ENCODE measurements at places on chromosomes 4 and X.

DNA sequence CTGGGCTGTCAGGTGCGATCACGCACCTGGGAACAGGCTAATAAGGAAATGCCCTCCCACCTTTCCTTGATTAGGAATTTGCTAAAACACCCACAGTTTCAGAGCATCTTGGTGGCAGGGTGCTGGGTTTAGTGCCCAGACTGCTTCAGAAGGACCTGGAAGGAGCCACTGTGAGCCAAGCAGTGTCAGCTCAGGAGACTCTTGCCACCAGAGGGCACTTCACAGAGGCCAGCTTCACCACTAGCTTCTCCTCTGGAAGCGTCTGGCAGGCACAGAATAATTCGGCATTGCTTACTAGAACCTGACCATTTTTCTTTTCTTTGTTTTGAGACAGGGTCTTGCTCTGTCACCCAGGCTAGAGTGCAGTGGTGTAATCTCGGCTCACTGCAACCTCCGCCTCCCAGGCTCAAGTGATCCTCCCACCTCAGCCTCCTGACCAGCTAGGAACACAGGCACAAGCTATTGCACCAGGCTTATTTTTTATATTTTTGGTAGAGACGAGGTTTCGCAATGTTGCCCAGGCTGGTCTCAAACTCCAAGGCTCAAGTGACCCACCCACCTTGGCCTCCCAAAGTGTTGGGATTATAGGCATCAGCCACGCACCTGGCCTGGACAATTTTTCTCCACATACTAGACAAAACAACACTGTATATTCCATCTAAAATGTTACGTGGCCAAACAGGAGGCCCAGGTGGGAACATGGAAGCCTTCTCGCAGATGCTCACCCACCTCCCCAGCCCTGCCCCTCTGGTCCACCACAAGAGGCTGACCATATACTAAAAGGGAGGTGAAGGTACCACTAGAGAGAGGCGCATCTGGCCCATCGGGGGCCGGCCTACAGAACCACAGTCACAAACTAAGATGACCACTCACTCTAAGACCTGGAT lies 14.1 kb downstream of the NOP14 start:
- peaks cover 68% of the 10 kb centered on the region for H3K36me3 ChIP-seq
- DNase-seq: no peak
- H3K4me3 ChIP-seq: no peak overlapping the region
- peaks cover 2% of the 10 kb centered on the region for H3K4me1 ChIP-seq
- no peak overlapping the region for H3K27ac ChIP-seq

GRCh38 chr4:149264093-149264733 lies 551.4 kb downstream of the IQCM start:
- peak; percentile 74 for DNase-seq
- H3K4me1 ChIP-seq: no peaks in the 10 kb centered on the region
- H3K27me3 ChIP-seq: no peaks in the 10 kb centered on the region

DNA sequence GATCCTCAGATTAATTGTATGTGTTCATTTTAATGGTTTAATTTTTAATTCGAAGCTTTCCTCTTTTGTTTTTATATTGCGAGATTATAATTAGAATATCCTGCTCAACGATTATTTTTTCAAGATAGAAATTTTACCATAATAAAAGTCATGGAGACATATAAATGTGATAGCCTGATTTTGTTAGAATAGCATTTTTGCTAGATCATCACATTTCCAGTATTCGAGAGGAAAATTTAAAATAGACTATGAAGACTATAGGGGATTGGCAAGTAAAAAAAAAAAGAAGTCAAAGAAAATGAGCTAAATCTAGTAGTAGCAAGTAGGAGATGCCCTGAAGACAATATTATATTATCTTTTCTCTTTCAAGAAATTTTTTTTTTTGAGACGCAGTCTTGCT lies 60.6 kb downstream of the TENM3 start:
- H3K36me3 ChIP-seq: no peaks in the 10 kb centered on the region
- no peaks in the 10 kb centered on the region for H3K27me3 ChIP-seq
- H3K27ac ChIP-seq: no peak overlapping the region
- H3K4me3 ChIP-seq: no peak overlapping the region
- peaks cover 2% of the 10 kb centered on the region for H3K4me1 ChIP-seq
- DNase-seq: no peak

- no peaks in the 10 kb centered on the region for H3K27me3 ChIP-seq
- DNase-seq: peak; percentile 10
- no peaks in the 10 kb centered on the region for H3K4me1 ChIP-seq
- H3K4me3 ChIP-seq: no peak overlapping the region
- H3K27ac ChIP-seq: no peak overlapping the region
Measured at GRCh38 chrX:136094962-136095361, 52.4 kb upstream of the FHL1 start.

GRCh38 chr4:121784401-121784800 lies 16.7 kb upstream of the EXOSC9 start:
- H3K36me3 ChIP-seq: no peaks in the 10 kb centered on the region
- H3K4me1 ChIP-seq: peaks cover 17% of the 10 kb centered on the region
- H3K4me3 ChIP-seq: no peak overlapping the region
- H3K27ac ChIP-seq: peak overlapping the region; percentile 89

DNA sequence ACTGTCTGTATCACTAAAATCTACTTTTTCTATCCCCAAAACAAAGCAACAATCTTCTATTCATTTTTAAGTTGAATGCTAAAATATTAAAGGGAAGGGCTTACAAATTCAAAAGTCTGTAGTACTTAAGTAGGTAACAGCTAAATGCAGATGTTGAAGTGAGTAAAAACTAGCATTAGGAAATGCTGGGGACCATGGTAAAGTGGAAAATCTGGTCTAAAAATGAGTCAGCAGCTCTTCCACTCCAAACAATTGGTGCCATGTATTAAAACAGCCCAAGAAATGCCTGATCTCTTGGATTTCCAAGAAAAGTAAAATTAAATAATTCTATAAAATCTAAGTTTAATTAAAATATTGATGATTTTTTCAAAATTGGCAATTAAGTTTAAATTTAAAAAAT lies 73.3 kb upstream of the PPP3CA start:
- H3K27me3 ChIP-seq: no peaks in the 10 kb centered on the region
- DNase-seq: peak; percentile 6
- H3K36me3 ChIP-seq: no peaks in the 10 kb centered on the region
- H3K4me1 ChIP-seq: no peaks in the 10 kb centered on the region

Data from IMR-90 (cell line).